ENCODE measurements at places on chromosomes 7 and 10.

- no peak for DNase-seq
These were observed 69.0 kb upstream of the ARHGAP21 start for GRCh38 chr10:24792638-24793037.

- no peak for DNase-seq
These were observed 103.2 kb downstream of the WDR37 start for GRCh38 chr10:1159131-1160061.

GRCh38 chr10:125076121-125076825 is 84.1 kb downstream of the CTBP2 start:
- DNase-seq: no peak

GRCh38 chr10:84935772-84936171 is 607.4 kb downstream of the CCSER2 start:
- no peak for DNase-seq

DNA sequence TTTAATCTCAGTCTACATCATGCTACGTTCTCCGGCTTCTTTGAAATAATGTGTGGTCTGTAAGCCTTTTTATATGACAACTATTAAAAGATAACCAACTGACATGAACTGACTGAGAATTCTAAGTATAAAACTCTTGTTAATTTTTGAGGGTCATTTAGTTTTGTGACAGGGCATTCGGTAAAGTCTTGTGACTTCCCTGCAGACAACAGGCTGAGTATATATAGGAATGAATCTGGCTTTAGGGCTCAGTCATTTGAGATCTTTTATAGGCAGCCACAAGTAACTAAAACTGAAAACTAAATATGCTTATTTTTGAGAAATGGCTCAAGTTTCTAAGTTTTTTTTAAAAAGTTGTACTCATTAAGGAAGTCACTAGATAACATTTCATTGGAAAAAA is 62.5 kb upstream of the SCIN start:
- no peak for DNase-seq

GRCh38 chr10:11831520-11831951 is 8.4 kb downstream of the PROSER2 start:
- no peak for DNase-seq

- DNase-seq: no peak
These were observed 3.5 kb upstream of the LRMDA start for GRCh38 chr10:75427951-75428350.

DNA sequence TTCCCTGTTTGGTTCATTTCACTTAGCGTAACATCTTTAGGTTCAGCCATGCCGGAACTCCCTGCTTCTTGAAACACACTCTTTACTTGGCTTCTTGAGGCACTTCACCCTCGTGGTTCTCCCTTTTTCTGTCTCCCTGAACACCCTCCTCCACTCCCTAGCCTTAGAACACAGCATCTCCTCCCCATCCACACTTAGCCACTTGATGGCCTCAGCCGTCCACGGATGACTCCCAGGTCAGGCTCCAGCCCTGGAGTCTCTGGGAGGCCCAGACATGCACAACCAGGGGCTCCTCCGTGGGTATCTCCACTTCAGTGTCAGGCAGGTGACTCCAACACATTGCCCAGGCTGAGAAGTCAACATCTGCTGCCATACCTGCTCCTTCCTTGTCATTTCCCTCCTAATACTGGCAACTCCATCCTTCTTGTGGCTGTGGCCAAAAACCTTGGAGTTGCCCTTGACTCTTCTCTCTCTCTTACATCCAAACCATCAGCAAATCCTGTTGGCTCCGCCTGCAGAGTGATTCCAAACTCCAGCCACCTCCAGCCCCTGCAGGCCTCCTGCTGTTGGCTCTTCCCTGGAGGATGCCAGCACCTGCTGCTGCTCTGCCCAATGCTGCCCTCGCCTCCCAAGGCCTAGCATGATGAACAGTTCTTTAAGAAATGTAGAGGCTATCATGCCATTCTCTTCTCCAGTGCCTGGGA is 8.4 kb upstream of the INMT start:
- no peak for DNase-seq

DNA sequence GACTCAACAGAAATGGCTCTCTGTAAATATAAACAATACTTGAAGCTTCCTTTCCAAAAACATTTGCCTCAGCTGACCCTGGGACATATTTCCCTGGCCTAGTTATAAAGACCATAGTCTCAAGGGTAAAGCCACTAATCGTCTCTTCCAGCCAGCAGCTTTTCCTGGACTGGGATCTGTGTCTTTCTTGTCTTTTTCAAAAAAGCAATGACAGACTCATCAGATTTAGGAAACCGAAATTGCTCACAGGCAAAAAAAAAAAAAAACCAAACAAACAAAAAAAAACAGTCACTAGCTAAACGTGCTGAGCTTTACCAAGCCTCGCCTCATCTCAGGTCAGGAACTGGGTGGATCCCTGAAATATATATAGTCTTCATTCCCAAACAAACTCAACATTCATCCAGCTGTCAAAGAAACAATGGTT is 23.5 kb downstream of the STN1 start:
- no peak for DNase-seq

GRCh38 chr10:60950300-60950699 is 6.3 kb upstream of the RHOBTB1 start:
- DNase-seq: no peak

- DNase-seq: no peak
These were observed 960.7 kb upstream of the CELF2 start for GRCh38 chr10:10056961-10057360.

DNA sequence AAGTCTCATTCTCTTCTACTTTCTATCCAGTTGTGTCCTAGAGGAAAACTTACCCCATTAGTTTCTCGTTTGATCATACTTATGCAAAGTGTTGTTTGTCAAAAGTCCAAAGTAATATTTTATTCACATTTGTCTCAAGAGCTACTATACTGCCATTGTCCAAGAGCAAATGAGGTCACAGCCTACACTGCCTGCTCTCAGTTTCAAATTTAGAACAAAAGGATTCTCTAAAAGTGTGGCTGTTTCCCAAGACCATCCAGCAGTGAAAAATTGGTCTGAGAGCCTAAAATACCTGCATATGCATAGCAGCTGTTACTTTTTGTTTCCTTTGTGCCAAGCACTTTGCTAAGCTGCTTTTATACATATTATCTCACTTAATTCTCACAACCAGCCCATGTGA is 439.5 kb upstream of the NFE2L3 start:
- no peak for DNase-seq

GRCh38 chr10:53276797-53277196 is 504.2 kb upstream of the MBL2 start:
- DNase-seq: no peak

DNA sequence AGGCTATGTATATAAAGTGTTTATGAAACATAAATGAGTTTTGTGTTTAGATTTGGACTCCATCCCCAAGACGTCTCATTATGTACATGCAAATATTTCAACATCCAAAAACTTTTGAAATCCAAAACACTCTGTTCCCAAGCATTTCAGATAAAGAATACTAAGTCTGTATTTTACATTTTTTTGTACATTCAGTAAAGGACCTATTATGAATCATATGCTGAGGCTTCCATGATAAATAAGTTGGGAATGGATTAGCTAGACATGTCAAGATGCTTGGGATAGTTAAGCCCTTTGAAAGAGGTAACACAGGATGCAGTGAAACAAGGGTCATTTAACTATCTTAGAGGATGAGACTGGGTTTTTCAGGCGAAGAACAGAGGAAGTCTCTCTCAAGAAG is 262.9 kb downstream of the SNX13 start:
- no peak for DNase-seq

GRCh38 chr7:38883706-38884105 is 25.3 kb downstream of the VPS41 start:
- no peak for DNase-seq

DNA sequence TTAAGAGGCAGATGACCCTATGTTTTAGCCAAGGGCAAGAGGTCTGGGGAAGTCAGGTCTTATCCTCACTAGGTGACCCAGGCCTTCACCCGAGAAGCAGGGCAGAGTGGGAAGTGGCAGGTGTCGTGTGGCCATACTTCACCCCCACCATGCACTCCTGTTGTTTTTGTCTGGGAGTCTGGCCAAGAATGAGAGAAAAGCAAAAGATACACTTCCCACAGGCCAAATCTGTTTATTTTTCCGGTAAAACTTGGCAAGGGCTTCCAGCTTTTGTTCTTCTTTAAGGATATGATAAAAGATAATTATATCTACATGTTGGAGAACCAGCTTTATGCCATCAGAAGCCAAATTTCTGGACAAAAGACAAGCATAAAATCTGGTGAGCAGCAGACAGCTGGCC is 137.4 kb upstream of the CDC14C start:
- no peak for DNase-seq

GRCh38 chr10:101284101-101284743 is 55.0 kb upstream of the LBX1 start:
- DNase-seq: no peak

Measured in caudate nucleus (tissue), 63 donors.